Liver (tissue), 10 donors: ENCODE measurements at places on chromosomes 1 and 21. TPM values are rescaled to one million over a fixed set of nuclear protein-coding genes. Genes with fewer than 3 reads are reported as not detected.
A peak's percentile ranks its signal among the peaks of the same experiment; 100 is the strongest.

DNA sequence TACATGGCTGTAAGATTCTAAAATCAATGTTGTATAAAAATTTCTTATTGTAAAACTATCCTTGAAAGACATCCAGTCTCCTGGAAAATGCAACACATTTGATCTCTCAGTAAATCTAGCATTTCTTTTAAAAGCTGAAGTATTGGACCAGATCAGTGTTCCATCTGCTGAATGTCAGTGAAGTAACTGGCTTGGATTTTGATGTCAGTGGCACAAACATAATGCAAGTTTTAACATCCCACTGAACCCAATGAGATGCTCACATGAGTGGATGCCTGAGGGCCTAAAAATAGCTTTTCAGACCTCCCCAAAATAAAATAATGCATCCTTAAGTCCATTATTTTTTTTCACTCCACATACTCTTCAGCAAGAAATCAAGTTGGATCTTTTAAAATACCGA, 1432.2 kb downstream of the MRPL39 start:
- H3K27ac ChIP-seq = no peak overlapping the region
- H3K4me3 ChIP-seq = no peak overlapping the region

DNA sequence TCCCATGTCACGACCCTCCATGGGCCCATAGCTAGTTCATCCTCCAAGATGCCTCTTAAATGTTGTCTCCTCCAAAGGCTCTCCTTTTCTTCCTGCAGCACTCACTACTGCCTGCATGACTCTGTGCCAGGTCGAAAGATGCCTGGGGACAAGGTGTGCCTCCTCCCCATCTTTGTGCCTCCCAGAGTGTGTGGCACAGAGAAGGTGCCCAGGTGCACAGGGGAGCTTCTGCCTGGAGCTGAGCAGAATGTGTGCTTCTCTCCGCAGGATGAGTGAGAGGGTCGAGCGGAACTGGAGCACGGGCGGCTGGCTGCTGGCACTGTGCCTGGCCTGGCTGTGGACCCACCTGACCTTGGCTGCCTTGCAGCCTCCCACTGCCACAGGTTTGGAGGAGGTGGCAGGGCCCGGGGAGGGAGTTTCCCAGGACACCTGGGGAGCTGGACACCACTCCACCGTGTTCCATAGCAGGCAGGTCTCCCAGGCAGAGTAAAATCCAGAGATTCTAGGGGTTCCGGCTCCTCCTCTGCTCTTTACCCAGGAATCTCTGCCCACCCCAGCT, 6.9 kb upstream of the PPM1J start:
- peaks cover 3% of the 10 kb centered on the region for H3K27me3 ChIP-seq
- DNase-seq = no peak
- no peak overlapping the region for H3K27ac ChIP-seq
- no peaks in the 10 kb centered on the region for H3K36me3 ChIP-seq
- H3K4me3 ChIP-seq = no peak overlapping the region

SLC44A5 gene
- 0.19 TPM for polyA plus RNA-seq

FCRL1 gene
- polyA plus RNA-seq = 0.02 TPM

FBXO28 gene
- polyA plus RNA-seq = 6.7 TPM

DNA sequence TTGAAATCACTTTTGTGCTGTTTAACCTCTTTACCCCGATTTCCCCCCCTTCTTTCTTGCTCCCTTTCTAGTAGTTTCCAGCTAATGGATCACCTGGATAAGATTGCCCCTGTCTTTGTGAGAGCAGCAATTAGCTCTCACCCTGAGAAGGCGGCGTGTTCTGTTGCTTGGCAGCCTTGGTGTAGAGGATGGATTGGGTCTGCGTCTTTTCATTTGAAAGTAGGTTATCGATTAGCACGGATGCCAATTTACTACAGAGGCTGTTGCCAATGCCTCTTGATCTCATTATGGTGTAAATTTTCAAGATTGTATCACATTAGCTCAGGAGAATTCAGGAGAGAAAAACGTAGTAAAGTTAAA, 26.4 kb downstream of the KIF26B start:
- no peak overlapping the region for H3K4me3 ChIP-seq
- H3K27me3 ChIP-seq = peaks cover 1% of the 10 kb centered on the region
- no peaks in the 10 kb centered on the region for H3K4me1 ChIP-seq

DNA sequence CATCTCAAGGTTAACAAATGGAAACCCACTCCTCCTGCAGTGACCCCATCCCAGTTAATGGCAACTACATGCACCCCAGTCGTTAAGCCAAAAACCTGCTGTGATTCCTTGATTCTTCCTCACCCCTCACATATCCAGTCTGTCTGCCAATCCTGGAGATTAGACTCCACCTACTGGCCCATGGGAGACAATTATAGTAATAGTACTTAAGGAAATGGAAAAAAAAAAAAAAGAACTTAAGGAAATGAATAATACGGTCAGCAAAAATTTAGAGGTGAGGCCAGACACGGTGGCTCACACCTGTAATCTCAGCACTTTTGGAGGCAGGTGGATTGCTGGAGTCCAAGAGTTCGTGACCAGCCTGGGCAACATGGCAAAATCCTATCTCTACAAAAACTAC, 7.0 kb downstream of the NOL9 start:
- DNase-seq = no peak
- no peak overlapping the region for H3K4me3 ChIP-seq
- no peak overlapping the region for H3K27ac ChIP-seq
- no peaks in the 10 kb centered on the region for H3K27me3 ChIP-seq
- no peaks in the 10 kb centered on the region for H3K4me1 ChIP-seq

TMEM81 gene
- polyA plus RNA-seq = 0.78 TPM

- DNase-seq = no peak
- peaks cover 50% of the 10 kb centered on the region for H3K36me3 ChIP-seq
- H3K4me1 ChIP-seq = peaks cover 28% of the 10 kb centered on the region
- H3K4me3 ChIP-seq = no peak overlapping the region
- H3K27ac ChIP-seq = peak overlapping the region; percentile 95
- no peaks in the 10 kb centered on the region for H3K27me3 ChIP-seq
Observed at GRCh38 chr21:38810034-38810825, 4.5 kb downstream of the ETS2 start.

DNA sequence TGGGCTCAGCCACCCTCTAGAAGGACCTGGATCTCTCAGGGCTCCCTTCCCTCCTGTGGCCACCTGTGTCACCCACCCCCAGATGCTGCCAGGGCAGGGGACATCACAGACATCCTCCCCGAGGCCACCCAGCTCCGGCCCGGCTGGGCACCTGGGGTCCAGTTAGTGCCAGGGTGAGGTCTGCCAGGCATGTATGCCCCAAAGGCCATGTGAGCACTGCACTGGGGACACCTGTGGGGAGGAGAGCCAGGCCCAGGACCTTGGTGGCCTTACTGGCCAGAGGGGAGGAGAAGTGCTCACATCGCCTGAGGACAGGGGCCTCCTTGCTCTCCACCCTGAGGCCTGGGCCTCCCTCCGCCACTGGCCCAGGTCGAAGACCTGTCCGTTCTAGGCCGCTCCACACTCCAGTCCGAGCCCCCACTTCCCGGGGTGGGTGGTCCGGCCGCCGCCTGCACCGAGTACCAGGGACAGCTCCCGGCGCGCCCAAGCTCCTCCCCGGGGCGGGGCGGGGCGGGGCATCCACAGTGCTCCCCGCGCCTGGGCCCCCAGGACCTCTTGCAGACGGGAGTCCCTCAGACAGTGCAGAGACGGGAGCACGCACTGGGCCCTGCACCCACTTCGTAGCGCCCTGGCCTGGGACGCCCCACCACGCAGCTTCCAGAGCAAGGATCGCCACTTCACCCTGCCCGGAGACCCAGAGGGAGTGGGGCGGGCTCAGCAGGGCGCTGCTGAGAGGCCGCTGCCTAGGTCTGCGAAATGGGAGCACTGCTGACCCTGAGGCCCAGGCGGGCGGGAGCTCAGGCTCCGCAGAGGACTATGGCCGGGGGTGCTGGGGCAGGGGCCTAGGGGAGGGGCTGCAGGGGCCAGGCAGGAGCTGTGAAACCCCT, 34.3 kb upstream of the CCDC27 start:
- no peaks in the 10 kb centered on the region for H3K36me3 ChIP-seq
- H3K27me3 ChIP-seq = no peaks in the 10 kb centered on the region
- no peaks in the 10 kb centered on the region for H3K4me1 ChIP-seq
- no peak overlapping the region for H3K4me3 ChIP-seq

DNA sequence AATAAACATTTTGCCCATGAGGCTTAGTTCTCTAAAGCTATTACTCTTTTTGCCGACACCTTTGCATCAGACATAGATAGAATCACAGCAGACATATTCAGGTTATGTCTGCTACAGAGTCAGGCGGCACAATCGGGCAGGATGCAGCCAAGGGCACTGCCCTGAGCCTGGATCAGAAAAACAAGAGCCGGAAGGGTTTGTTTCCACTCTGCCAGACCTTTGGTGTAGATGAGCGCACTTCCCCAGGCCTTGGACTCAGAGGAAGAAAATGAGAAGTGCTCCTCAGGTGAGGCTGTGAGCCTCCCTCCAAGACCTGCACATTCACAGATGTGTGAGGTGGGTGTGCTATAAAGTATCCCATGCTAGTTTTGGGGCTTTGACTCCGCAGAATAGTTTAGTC, 43.7 kb downstream of the GNG12 start:
- peaks cover 8% of the 10 kb centered on the region for H3K4me1 ChIP-seq
- no peak for DNase-seq
- H3K4me3 ChIP-seq = no peak overlapping the region
- no peaks in the 10 kb centered on the region for H3K36me3 ChIP-seq
- H3K27me3 ChIP-seq = no peaks in the 10 kb centered on the region
- H3K27ac ChIP-seq = no peak overlapping the region

BOLA1 gene
- polyA plus RNA-seq = 22.1 TPM

- H3K27me3 ChIP-seq = peaks cover 9% of the 10 kb centered on the region
- H3K27ac ChIP-seq = no peak overlapping the region
- no peaks in the 10 kb centered on the region for H3K36me3 ChIP-seq
- peak overlapping the region; percentile 18 for H3K4me3 ChIP-seq
Observed at GRCh38 chr1:228457017-228457395, 30.2 kb upstream of the RNF187 start.

- H3K27ac ChIP-seq = no peak overlapping the region
- no peaks in the 10 kb centered on the region for H3K4me1 ChIP-seq
- H3K36me3 ChIP-seq = peaks cover 35% of the 10 kb centered on the region
- DNase-seq = no peak
Observed at GRCh38 chr1:115690972-115691371, 49.2 kb downstream of the VANGL1 start.

- H3K4me1 ChIP-seq = no peaks in the 10 kb centered on the region
- H3K27me3 ChIP-seq = no peaks in the 10 kb centered on the region
- no peak overlapping the region for H3K4me3 ChIP-seq
- no peaks in the 10 kb centered on the region for H3K36me3 ChIP-seq
- DNase-seq = no peak
Observed at GRCh38 chr1:33402206-33402605, 28.7 kb downstream of the PHC2 start.

DNA sequence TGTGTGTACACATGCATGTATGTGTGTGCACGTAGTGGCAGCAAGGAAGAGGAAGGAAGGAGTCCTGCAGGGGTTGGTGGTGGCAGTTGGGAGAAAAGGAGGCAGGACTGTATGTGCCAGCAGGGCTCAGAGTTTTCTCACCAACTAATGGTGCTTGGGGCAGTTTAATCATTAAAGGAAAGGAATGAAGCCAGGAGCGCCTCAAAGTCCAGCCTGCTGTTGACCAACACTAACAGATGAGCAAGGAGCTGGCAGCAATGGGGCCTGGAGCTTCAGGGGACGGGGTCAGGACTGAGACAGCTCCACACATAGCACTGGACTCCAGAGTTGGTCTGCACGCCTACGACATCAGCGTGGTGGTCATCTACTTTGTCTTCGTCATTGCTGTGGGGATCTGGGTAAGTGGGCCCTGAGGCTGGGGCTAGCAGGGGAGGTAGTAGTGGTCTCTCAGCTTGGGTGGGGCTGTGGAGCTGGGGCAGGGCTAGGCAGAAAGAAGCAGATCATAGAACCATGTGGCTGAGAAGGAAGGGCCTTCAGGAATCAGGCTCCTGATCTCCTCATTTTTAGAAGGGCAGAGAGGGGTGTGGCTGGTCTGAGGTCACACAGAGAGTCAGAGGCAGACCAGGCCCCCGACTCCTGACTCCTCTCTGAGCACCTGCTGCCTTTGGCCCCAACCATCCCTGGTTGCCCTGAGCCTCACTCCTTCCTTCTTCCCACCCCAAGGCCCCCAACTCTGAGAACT, at the start of gene SLC5A9:
Gene SLC5A9 (plus strand): TSS at position 216 of the 742 bp plus-strand sequence. CDS start 21 bp downstream, at position 237.
- no peak within 1 kb of the TSS for H3K4me3 ChIP-seq
- H3K27ac ChIP-seq = peak within 1 kb of the TSS; percentile 39

- no peaks in the 10 kb centered on the region for H3K27me3 ChIP-seq
- no peak overlapping the region for H3K4me3 ChIP-seq
- DNase-seq = no peak
- no peaks in the 10 kb centered on the region for H3K4me1 ChIP-seq
- H3K27ac ChIP-seq = no peak overlapping the region
- H3K36me3 ChIP-seq = no peaks in the 10 kb centered on the region
Observed at GRCh38 chr1:206074839-206075238, 21.9 kb downstream of the RHEX start.

DNALI1 gene
- polyA plus RNA-seq = 8.6 TPM

- no peak overlapping the region for H3K27ac ChIP-seq
- no peaks in the 10 kb centered on the region for H3K4me1 ChIP-seq
- H3K4me3 ChIP-seq = no peak overlapping the region
- no peaks in the 10 kb centered on the region for H3K36me3 ChIP-seq
- H3K27me3 ChIP-seq = no peaks in the 10 kb centered on the region
Observed at GRCh38 chr21:28793043-28793442, 199.6 kb downstream of the LTN1 start.

- DNase-seq = no peak
- no peaks in the 10 kb centered on the region for H3K27me3 ChIP-seq
- no peaks in the 10 kb centered on the region for H3K4me1 ChIP-seq
- no peak overlapping the region for H3K4me3 ChIP-seq
- no peaks in the 10 kb centered on the region for H3K36me3 ChIP-seq
Observed at GRCh38 chr1:191541758-191542157, 616.5 kb upstream of the RGS18 start.

DNA sequence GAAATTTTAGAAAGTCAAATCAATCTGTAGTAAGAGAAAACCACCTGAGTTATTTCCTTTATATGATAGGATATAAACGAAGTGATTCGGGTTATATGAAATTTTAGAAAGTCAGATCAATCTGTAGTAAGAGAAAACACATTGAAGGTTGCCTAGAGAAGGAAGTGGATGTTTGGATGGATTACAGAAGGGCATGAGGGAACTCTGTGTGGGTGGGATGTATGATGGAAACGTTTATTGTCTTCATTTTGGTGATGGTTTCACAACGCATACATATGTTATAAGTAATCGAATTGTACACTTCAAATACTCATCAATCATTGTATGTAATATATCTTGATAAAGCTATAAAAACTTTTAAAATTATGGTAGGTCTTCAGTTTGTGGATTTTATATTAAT, 5.1 kb downstream of the CR1 start:
- no peak overlapping the region for H3K27ac ChIP-seq
- peaks cover 13% of the 10 kb centered on the region for H3K27me3 ChIP-seq
- H3K4me1 ChIP-seq = peaks cover 5% of the 10 kb centered on the region
- H3K4me3 ChIP-seq = no peak overlapping the region
- DNase-seq = no peak
